ENCODE measurements at places on chromosomes 3 and 15. TPM values are rescaled to one million over a fixed set of nuclear protein-coding genes. Genes with fewer than 3 reads are reported as not detected.

DNA sequence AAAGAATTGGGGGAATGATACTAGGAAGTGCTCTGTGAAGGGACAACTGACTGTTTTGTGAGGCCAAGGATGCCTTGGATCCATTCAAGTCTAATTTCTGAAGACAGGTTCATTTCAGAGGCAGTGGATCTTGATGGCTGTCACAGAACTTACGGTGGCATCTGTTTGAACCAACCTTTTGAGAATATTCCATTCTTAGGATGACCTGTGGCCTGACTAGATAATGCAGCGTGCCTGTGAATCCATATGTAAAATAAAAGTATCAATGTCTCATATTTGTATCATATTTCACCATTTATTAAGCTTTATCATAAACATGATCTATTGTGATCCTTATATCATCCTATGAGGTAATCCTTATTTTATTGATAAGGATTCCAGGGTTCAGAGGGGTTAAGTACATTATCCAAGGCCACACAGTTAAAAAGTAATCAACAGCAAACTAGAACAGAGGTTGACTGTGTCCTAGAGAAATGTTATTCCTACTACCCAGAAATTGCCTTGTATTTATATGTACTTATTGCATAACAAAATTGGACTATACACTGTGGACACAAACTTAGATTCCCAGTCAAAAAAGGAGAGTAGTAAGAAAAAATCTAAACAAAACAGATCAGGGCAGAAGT lies 34.3 kb downstream of the IL1RAP start:
- no peaks in the 10 kb centered on the region for H3K27me3 ChIP-seq

The HTR3E gene
- total RNA-seq = not detected

DNA sequence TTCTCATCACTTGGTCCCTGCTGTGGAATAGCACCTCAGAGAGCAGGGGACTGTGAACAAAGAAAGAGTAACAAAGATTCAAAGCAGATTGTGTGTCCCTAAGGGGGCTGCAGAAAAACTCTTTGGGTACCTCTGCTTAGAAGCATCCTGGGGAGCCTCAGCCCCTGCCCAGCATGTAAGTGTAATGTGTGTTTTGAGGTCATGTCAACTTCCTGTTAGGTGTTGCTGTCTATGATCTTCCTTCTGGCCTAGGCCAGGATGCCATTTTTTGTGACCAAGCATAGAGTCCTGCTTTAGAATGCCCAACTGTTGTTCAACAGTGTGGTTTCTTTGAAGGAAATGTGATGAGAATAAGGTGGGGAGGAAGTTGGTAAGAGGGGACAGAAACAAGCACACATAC lies 77.1 kb upstream of the BCL6 start:
- no peaks in the 10 kb centered on the region for H3K27me3 ChIP-seq
- H3K4me1 ChIP-seq = no peaks in the 10 kb centered on the region
- DNase-seq = no peak
- H3K36me3 ChIP-seq = no peaks in the 10 kb centered on the region
- no peak overlapping the region for H3K4me3 ChIP-seq

The CHRNB4 gene
- total RNA-seq = not detected

The DUOX1 gene
- total RNA-seq = 317 TPM

The ADAMTS9 gene
- 11.7 TPM for total RNA-seq

- peaks cover 47% of the 10 kb centered on the region for H3K4me1 ChIP-seq
- peaks cover 2% of the 10 kb centered on the region for H3K36me3 ChIP-seq
- H3K27me3 ChIP-seq = no peaks in the 10 kb centered on the region
- peak overlapping the region; percentile 63 for H3K4me3 ChIP-seq
- peak; percentile 67 for DNase-seq
Observed at GRCh38 chr3:36907911-36908646, 36.8 kb downstream of the TRANK1 start.

The CD276 gene
- 55.0 TPM for total RNA-seq

DNA sequence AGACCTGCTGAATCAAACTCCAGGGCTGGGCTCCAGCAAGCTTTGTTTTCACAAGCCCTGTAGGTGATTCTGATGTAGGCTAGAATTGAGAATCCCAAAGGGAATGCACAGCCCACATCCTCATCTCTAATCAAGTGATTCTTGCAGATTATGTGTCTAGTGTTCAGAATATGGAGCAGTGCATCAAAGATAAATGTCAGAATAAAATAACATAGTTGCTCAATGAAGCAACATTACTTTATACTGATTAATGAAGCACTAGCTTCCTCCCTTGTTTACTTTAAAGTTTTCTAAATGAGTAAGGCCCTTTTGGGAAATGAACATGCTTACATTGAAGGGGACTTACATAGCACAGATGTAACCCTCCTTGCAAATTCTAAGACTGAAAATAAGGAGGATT lies 39.2 kb downstream of the NUP210 start:
- H3K27me3 ChIP-seq = no peaks in the 10 kb centered on the region
- H3K27ac ChIP-seq = no peak overlapping the region
- H3K4me3 ChIP-seq = no peak overlapping the region

- H3K4me3 ChIP-seq = peak overlapping the region; percentile 0
- no peak for DNase-seq
- H3K36me3 ChIP-seq = no peaks in the 10 kb centered on the region
Observed at GRCh38 chr15:37019479-37020433, 80.6 kb downstream of the MEIS2 start.

- H3K4me1 ChIP-seq = peaks cover 13% of the 10 kb centered on the region
- DNase-seq = no peak
- no peak overlapping the region for H3K27ac ChIP-seq
- no peaks in the 10 kb centered on the region for H3K36me3 ChIP-seq
Observed at GRCh38 chr3:169344465-169344864, 319.0 kb downstream of the MECOM start.

The MED12L gene
- 0.44 TPM for total RNA-seq
